ENCODE measurements at places on chromosomes 1 and 21. TPM values are rescaled to one million over a fixed set of nuclear protein-coding genes. Genes with fewer than 3 reads are reported as not detected.

Gene NUAK2
- polyA plus RNA-seq, result 0.22 TPM

Gene OXCT2
- 0.16 TPM for polyA plus RNA-seq

Gene OR2T4
- polyA plus RNA-seq, result not detected

Gene SYCP1
- not detected for polyA plus RNA-seq

Gene C4BPA
- not detected for polyA plus RNA-seq

Gene RXFP4
- not detected for polyA plus RNA-seq
